ENCODE measurements at places on chromosomes 1 and 21.

- DNase-seq, result no peak
Observed at GRCh38 chr1:53754484-53755312, 15.7 kb upstream of the GLIS1 start.

- DNase-seq, result no peak
Observed at GRCh38 chr1:150609732-150610131, 19.7 kb downstream of the ENSA start.

GRCh38 chr1:45412899-45413298, 72.7 kb upstream of the MUTYH start:
- no peak for DNase-seq

DNA sequence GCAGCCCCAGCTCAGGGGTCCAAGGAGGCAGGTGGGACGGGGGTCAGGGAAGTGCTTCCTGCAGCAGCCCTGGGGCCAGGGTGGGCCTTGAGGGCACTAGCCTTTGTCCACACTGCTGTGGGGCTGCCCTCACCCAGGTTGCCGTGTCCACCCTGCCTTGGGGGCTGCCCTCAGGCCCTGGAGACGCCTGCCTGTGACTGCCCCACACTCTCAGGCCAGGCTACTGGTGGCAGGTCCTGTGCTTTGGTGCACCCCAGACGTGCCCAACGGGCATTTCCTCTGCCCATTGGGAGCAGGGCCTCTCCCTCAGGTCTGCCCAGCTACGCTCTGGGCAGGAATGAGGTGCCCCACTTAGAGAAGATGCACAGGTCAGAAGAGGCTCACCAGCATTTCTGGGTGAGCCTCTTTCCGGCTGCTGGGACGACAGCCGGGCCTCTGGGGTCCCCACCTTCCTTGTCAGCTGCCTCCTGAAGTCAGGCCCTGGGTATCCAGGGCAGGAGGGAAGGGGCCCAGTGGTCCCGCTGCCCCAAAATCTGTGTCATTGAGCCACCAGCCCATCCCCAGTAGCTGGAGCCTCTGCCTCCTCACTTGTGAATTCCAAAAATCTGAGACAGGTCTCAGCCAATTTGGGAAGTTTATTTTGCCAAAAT, 2.7 kb upstream of the MMEL1 start:
- no peak for DNase-seq

- no peak for DNase-seq
Observed at GRCh38 chr1:153831026-153831425, 55.8 kb downstream of the SLC27A3 start.

DNA sequence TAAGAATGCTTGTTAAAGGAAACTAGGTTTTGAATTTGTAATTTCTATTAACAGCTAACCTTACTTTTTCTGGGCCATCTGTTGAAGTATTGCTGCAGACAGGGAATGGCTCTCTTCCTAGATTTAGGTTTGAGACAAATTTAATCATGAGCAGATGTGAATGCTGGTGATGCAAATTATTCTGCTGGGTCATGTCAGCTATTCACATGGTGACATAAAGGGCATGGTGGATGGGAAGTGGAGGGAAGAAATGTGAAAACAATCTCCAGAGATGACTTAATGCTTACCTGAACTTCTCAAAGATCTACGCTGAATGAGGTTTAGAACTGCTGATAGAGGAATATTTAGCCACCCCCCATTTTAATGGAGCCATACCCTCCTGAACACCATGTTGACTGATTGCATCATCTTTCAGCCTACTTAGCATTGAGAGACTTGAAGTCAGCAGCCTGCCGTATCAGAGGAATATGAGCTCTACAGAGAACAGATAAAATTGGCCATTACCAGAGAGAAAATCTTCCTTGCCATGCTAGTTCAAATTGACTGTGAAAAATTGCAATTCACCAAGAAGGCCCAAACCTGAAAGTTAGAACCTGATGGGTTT, 138.8 kb downstream of the HHAT start:
- no peak for DNase-seq

Data from stimulated activated CD4-positive, alpha-beta T cell treated with anti-CD3 and anti-CD28 coated beads, Interleukin-15, amount 100 ng/mL, for 1 hour (primary cell).